ENCODE measurements at places on chromosomes 2 and 18.

DNA sequence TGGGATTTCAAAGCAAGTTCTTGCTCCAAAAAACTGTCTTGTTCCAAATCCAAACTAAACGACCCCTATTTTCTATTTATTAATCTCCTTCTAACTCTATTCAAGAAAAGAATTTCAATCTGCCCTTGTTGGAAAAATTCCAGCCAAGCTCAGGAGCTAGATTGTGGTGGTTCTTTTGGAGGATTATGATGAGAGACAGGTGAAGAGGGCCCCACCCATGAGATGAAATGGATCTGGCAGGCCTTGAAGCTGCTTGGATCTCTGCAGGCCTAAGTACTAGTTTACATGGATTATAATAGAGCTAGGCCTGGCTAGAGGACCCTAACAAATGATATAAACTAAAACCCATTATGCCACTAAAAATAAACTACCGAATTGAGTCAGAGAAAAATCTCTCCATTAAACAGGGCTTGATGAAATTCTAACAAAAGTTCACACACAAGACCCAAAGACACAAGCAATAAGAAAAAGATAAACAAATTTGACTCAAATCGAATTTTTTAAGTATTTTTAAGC is 101.6 kb downstream of the GFPT1 start:
- no peak for DNase-seq

- no peak for DNase-seq
These were observed 41.6 kb downstream of the FER1L5 start for GRCh38 chr2:96683972-96684820.

- no peak for DNase-seq
These were observed 1010.9 kb upstream of the NXPH2 start for GRCh38 chr2:139790807-139791752.

GRCh38 chr2:39549718-39550464 is 112.8 kb upstream of the MAP4K3 start:
- no peak for DNase-seq

- DNase-seq = no peak
These were observed 22.6 kb upstream of the ICOS start for GRCh38 chr2:203913947-203914346.

- no peak for DNase-seq
These were observed 30.3 kb downstream of the BAZ2B start for GRCh38 chr2:159586034-159586433.

DNA sequence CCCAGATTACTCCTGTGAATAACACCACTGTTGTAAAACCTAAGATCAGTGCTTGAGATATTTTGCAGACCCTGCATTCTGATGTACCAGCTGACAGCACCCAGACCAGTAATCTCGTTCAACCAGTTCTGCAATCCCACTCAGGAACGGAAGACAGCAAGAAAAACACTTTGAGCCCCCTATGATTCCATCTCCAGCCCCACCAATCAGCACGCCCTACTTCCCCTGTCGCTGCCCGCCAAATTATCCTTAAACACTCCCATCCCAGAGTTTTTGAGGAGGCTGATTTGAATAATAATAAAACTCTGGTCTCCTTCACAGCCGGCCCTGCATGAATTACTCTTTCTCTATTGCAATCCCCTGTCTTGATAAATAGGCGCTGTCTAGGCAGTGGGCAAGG is 173.9 kb upstream of the CDH2 start:
- DNase-seq = no peak

DNA sequence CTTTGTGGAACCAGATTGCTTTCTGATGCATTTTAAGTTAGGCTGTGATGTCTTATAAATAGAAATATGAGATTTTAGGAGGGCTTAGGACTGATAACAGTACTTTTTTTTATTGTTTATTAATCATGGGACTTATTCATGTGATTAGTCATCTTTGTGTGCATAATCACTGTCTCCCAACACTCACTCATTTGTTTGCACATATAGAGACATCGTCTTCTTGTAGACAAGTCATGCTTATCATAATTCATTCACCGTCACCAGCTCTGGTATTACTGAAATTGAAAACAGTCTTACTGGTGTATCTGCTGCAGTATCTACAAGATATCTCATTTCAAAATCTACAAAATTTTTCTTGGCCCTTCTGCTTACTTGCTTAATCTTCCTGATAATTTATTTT is 45.8 kb downstream of the WDR7 start:
- DNase-seq = no peak
